Activated CD8-positive, alpha-beta memory T cell treated with anti-CD3 and anti-CD28 coated beads for 4 hours (primary cell): ENCODE measurements at places on chromosomes 6 and 20.

DNA sequence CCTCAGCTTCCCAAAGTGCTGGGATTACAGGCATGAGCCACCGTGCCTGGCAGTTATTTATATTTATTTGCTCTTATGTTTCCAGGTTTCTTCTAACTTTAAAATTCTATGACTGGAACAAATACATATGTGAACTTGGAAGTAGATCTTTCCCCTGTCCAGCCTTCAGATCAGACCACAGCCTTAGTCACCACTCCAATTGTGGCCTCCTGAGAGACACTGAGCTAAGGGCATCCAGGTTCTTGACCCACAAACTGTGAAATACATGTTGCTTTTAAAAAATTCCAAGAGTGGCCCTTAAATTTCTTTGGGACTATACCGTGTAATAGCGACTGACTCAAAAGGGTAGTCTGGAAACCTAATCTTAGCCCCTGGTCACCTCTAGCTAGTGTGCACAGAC is 1.5 kb upstream of the ADGRG6 start:
- DNase-seq = no peak

DNA sequence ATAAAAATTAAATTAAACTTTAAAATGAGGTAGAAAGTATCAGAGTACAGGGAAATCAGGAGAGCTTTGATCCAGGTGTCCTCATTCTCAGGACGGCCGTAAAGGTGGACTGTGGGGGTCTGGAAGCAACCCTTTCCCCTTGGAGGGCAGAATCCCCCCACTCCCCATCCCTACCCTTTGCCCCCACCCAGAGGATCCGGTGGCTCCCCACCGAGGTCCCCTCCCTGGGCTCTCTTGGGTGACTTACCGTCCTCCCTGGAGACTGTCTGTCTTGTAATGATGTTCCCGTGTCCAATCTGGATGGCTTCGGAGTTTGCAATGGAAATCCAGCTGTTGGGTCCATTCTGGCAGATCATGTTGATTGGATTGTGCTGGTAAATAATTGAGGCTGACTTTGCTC is 7.3 kb downstream of the ZBP1 start:
- DNase-seq = no peak

DNA sequence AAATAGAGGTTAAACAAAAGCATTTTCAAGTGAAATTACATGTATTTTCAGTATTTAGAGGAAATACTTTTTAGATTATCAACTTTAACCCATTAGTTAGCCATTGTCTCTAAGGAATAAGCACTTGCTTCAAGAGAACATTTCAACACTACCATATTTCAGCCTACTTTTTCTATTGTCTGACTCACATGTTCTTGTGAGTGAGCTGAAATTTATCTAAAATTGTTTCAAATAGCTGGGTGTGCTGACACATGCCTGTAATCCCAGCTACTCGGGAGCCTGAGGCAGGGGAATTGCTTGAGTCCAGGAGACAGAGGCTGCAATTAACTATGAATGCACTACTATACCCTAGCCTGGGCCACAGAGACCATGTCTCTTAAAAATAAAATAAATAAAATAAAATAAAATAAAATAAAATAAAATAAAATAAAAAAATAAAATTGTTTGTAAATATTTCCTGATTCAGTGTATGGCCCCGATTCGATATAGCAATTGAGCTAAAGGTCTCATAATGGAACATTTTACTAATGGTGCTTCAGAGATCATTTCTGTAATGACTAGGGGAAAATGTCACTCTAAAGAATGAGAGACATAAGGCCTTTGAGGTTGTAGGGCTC is 324.6 kb upstream of the PLCB4 start:
- DNase-seq = no peak

DNA sequence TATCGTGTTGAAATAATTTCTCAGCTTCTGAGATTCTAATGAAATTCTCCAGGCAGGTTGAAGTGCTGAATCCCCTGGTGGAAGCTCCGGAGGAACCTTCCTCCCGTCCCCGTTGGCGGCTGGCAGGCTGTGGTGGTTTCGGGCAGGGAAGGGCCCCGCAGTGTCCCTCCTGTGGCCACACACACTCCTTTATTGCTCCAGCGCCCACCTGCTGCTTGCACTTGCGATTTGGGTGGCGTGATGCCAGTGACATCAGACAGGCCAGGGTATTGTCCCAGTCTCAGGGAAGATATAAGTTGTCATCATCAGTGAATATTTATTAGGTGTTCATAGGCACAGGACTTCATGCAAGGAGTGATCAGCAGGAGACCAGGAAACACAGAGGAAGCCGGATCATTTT is 530.4 kb downstream of the QKI start:
- no peak for DNase-seq

DNA sequence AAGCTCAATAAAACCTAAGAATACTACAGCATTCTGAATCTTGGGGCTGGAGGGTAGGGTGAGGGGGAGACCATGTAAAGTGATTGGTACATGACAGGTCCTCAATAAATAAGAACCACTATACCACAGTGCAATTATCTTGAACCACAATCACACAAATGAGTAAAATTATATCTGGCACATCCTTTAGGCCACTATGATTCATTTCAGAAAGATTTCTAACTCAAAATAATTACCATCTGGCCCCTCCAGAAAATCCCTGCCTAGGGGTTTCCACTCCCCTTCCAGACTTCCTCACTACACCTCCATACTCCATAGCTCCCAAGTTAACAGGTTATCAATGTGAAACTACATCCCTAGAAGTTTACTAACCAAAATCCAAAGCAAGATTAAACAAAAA is 19.7 kb downstream of the AKIRIN2 start:
- no peak for DNase-seq

- no peak for DNase-seq
Measured at GRCh38 chr6:27650620-27651370, 177.9 kb upstream of the ZNF184 start.

DNA sequence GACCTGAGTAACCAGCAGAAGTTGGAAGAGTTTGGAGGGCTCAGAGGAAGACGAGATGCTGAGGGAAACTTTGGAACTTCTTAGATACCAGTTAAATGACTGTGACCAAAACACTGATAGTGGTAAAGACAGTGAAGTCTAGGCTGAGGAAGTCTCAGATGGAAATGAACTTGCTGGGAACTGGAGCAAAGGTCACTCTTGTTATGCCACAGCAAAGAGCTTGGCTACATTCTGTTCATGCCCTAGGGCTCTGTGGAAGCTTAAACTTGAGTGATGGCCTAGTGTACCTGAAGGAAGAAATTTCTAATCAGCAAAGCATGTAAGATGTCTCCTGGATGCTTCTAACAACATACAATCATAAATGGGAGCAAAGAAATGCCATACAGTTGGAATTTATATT is 24.7 kb downstream of the WDR27 start:
- DNase-seq = no peak

DNA sequence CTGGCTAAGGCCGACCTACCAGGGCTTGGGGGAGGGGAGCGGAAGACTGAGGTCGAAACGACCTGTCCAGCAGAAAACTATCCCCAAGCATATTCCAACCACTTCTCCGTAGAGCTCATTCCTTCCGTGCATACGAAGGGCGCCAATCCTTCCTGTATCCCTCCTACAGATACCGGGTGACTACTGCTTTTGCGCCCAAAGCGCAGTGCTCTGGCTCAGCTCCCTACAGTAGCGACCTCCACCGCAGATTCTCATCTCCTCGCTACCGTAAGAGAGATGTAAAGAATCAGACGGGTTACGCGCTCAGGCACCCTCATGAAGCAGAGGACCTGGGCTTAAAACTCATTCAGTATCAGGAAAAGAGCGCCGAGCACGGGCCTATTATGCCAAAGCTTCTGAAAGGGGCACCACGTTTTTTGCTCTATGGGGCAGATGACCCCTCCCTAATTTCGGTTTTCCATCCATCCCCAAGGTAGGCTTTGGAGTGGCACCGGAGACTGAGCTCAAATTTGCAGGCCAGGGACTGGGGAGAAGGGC is 563 bp upstream of the NNAT start:
- DNase-seq = no peak

DNA sequence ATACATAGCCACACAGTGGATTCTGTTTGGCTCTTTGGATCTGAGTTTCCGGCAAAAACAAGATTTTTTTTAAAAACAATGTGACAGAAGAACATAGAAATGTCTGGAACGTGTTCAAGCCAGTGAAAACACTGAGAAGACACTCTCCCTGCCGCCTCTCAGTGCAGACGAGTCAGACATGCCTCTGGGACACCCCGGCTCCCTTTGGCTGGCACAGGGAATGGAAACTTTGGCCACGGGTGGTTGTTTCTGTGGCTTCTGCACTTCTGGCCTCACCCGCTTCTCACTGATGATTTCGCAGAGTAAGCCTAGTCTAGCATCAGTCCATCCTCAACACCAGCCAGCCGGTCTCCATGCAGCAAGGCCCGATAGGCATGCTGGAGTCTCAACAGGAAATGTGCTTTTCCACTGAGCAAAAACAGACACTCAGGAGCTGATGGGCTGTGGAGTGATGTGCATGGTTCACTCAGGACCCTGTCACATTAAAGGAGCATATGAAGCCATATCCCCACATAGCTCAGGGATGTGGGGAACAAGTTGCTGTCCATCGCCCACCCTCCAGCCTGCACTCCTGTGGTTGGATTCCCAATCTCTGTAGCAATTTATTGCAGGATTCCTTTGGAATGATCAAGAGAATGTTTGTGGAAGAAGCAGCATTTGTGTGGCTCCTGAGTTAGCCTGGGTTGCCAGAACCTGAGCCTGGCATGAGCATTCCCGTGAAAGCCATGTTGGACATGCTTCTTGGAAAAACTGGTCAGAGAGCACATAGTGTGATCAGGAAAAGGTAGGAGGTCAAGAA is 262.0 kb upstream of the RIN2 start:
- DNase-seq = no peak

DNA sequence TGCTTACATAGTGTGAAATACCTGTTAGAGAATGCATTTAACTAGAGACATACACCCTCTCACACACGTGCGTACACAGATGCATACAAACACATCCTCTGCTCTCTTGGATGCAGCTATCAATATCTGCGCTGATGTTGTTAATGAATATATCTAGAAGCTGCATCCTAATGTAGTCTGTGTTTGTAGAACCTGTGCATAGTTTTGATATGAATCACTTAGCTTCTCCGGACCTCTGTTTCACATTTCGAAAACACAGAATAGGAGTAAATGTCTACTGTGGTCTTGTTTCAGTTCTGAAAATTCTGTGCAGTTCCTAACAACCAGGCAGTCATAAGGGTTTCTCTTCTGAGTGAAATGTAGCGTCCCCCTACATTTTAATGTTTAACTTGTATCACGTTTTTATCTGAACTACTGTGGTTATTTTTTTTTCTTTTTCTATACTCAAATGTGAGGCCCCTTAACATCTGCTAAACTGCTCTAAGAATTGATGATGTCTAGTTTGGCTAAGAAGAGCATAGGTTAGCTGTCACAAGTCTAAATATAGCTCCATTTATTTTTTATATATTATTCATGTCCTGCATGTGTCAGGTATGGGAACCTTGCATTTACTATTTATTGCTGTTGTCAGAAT is 254.5 kb downstream of the TMEM242 start:
- DNase-seq = no peak

GRCh38 chr6:45741437-45742171 is 274.1 kb downstream of the CLIC5 start:
- DNase-seq = no peak

DNA sequence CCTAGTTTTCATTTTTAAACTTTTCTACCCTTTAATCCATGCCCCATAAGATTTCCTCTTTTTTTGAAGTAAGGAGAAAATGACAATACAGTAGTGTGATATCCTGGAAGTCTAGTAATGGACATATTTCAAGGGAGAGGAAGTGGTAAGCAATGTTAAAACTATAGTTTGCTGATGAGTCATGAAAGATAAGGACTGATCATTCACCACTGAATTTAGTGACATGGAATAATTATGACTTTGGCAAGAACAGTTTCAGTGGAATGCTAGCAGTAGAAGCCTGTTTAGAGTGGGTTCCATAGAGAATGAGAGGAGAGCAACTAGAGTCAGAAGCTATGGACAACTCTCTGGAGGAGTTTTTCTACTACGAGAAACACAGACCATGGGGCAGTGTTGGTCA is 24.9 kb upstream of the SLC2A12 start:
- no peak for DNase-seq

- no peak for DNase-seq
Measured at GRCh38 chr6:49264909-49265308, 198.1 kb downstream of the MMUT start.

DNA sequence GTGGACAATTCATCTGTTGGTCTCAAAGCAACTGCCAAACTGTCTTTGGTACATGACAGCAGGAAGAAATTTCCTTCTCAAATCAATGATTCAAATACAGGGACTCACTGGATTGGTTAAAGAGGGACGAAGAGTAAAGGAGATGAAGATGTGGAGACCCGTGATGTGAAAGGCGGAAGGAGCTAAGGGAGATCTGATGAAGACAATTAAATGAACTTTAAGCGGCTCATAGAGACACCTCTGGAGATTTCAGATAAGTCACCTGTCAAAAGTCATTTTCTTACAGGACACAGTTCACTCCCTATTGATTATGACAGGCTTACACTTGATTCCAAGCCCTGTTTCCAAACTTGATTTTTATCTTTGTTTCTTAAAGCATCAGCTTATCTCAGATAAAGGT is 466.3 kb downstream of the DOK5 start:
- no peak for DNase-seq

- DNase-seq = no peak
Measured at GRCh38 chr6:115194981-115195638, 852.3 kb upstream of the HS3ST5 start.

- DNase-seq = no peak
Measured at GRCh38 chr6:28747631-28748157, 176.1 kb downstream of the TRIM27 start.

DNA sequence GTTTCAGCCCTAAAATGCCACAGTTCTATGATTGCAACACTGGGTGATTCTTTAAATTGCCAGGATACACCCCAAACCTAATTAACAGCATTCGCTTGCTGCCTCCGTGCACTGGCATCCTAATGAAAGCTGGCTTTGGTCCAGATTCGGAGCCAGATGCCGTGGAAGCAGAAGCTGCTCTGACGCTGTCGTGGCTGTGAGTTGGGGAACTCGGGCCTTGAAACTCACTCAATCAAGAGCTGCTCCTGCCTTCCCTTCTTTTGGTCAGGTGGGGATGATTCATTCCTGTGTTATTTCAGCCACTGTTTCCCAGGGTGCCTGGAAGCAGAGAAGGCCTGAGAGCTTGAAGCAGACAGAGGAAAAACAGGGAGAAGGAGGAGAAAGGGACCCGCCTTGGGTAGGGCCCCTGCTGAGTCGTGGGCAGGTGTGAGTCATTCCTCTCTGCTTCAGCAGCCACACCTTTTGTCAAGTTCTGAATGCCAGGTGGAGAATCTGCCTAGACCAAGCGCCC is 36.2 kb upstream of the DSP start:
- DNase-seq = no peak

GRCh38 chr6:158445426-158446085 is 114.3 kb upstream of the TMEM181 start:
- DNase-seq = no peak

DNA sequence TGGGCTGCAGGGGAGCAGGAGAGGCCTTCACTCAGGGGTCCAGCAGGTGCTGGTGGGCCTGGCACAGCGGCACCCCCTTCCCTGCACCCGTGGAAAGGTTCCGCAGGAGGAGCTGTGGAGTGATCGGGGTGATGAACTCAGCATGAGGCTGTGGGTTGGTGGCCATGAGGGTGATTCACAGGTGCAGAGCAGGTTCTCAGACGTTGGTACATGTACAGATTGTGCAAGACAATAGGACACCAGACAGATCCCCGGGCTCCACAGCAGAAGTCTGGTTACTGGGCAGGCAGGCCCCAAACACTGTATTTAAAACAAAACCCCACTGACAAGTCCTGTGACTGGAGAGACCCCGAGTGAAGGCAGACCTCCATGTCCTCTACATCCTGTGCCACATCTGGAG is 151.6 kb upstream of the CDH4 start:
- no peak for DNase-seq
